Cerebellum (tissue), 4 donors: ENCODE measurements at places on chromosomes 2 and 18. TPM values are rescaled to one million over a fixed set of nuclear protein-coding genes. Genes with fewer than 3 reads are reported as not detected.

The INHBB gene
- total RNA-seq = 6.1 TPM

The SERPINB11 gene
- total RNA-seq = not detected

The SERPINB3 gene
- not detected for total RNA-seq

The TFPI gene
- 40.3 TPM for total RNA-seq

The MYO5B gene
- 5.5 TPM for total RNA-seq

The CBLN2 gene
- total RNA-seq = 42.6 TPM

The IMP4 gene
- 27.9 TPM for total RNA-seq

The C2orf72 gene
- total RNA-seq = 16.1 TPM

The EFHD1 gene
- total RNA-seq = 1.00 TPM

The SERPINB4 gene
- not detected for total RNA-seq

The ARHGEF33 gene
- 26.1 TPM for total RNA-seq

The GPR45 gene
- 1.5 TPM for total RNA-seq

The ECEL1 gene
- 6.5 TPM for total RNA-seq

The IL1R2 gene
- total RNA-seq = not detected

The SKOR2 gene
- total RNA-seq = 19.9 TPM

The GALNT5 gene
- 0.45 TPM for total RNA-seq

The GLS gene
- total RNA-seq = 145 TPM

The COPS7B gene
- total RNA-seq = 25.0 TPM

The MYCN gene
- total RNA-seq = 39.5 TPM

The APOB gene
- total RNA-seq = 1.1 TPM

The UGT1A8 gene
- total RNA-seq = not detected

The RTP5 gene
- total RNA-seq = 1.3 TPM

The ZSWIM2 gene
- 0.18 TPM for total RNA-seq

The TMEM247 gene
- not detected for total RNA-seq

The NEB gene
- total RNA-seq = 3.9 TPM

The C2orf80 gene
- 12.2 TPM for total RNA-seq

The SPATA3 gene
- not detected for total RNA-seq

The GPAT2 gene
- total RNA-seq = 1.2 TPM

The SCYGR4 gene
- total RNA-seq = not detected

The LIMS4 gene
- total RNA-seq = 0.45 TPM

The EMX1 gene
- total RNA-seq = not detected

The RAD51AP2 gene
- 0.54 TPM for total RNA-seq

The RMND5A gene
- 45.8 TPM for total RNA-seq

The OTOS gene
- 1.4 TPM for total RNA-seq

The CLIP4 gene
- total RNA-seq = 35.7 TPM

The CNNM3 gene
- 16.1 TPM for total RNA-seq

The AFF3 gene
- total RNA-seq = 69.8 TPM

The PARD3B gene
- total RNA-seq = 30.6 TPM
